ENCODE measurements at places on chromosomes 7 and 10.
A peak's percentile ranks its signal among the peaks of the same experiment; 100 is the strongest.

DNA sequence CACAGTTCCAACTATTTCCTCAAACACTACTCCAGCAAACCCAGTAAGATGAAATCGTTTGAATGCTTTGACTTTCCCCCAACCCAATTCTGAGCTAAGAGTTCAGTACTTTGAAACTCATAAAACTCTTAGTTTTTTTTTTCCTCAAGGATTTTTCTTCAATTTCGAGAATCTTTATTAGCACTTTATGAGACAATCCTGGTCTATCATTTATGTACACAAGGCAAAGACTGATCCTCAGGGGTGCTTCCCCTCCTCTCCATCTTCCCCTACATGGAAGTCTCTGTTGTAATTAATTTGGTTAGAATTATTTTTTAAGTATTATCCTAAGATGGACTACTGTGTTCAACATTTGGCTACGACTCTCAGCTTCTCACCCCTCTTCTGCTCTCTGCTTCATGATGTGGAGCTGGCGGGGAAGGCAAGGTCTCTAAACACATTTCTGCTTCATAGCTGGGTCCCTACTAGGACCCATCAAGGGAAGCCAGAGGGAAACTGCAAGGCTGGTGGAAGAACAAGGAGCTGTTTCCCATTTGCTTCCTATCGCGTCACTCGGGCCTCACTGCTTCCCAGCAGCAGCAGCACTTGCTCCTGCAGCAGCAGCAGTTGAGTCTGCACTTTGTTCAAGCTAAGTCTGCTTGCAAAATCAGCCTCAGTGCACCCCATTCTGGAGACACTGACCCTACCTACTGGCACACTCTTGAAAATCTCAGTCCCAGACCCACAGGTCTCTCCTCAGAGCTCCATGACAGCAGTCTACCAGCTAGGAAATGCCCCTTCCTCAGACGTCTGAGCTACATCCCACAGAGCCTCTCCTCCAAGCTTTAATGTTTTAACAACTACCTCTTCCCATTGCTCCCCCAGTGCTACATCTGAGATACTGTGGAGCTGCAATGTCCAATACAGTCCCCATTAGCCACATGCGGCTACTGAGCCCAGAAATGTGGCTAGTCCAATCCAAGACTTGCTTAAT, 90.0 kb downstream of the CHCHD3 start:
- no peak for DNase-seq

DNA sequence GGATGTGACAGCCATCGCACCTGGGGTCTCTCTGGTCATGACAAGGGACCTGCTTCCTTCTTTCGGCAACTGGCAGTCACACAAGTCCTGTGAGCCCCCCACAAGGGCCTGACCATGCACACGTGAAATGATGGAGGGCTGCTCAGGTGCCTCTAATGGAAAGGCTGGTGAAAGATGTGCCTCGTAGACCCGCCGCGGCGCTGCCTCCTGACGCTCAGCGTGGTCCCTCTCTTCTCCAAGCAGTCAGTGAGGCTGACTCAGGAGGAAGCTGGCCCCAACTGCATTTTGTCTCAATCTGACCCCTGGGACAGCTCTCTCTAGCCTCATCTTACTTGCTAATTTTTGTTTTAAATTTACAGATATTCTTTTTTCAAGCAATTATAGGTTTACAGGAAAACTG, 100.9 kb downstream of the MAD1L1 start:
- no peak for DNase-seq

- DNase-seq, result no peak
Observed at GRCh38 chr10:129942936-129943715, 20.9 kb downstream of the EBF3 start.

DNA sequence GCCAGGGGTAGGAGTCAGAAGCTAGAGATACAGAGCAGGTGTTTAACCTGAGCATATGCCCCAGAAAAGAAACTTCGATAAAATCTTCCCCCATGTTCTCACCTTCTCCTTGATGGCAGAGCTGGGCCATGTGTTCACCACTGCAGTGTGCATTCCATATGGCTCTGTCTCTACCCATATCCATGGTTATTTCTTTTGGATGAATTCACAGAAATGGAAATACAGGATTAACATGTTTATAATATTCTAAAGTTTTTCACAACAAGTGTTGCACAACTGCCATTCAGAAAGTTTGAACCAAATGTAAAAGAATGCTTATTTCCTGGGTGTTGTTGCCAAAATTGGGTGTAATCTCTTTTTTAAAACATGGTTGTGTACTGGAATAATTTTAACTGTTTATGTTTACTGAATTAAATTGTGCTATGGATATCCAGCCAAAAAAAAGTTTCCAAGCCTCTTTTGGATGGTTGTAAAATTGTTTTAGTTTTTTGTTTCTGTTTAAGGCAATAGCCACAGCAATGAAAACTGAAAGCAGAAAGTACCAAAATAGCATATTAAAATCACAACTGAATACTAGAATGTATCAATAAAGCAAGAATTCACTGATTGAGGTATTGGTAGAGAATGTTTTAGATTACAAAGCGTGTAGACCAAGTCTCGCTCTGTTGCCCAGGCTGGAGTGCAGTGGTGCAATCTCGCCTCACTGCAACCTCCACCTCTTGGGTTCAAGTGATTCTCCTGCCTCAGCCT, 19.9 kb upstream of the CCNY start:
- no peak for DNase-seq

DNA sequence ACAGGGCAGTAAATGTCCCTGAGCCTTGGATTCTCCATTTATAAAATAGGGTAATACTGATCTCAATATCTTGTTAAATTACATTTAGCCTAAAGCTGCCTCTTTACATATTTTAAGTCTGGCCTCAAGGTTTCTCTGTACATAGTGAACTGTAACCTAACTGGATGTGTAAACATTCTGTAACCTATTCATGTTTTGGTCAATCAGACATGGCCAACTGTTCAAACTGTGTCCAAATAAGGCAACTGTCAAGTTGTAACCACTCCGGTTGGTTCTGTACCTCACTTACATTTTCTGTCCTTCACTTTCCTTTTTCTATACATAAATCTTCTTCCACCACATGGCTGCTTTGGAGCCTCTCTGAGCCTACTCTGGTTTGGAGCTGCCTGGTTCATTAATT, 107.1 kb upstream of the ITGB1 start:
- DNase-seq, result no peak

GRCh38 chr7:116616555-116617059, 55.4 kb upstream of the MET start:
- DNase-seq, result no peak

DNA sequence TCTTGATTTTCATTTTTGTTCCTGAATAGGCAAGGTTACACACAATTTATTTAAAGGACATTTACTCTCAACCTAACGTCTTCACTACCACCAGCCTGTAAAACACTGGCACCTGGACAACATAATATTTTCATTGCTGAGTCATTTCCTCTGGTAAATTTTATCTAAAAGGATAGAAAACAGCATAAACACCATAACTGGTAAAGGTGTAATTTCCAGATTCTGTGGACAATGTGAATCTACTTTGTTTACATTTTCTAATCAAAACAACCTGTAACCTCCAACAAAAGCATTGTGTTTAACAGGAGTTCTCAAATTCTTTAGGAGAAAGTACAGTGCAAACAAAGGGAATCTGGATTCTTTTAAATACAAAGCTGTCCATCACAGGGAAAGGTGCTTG, 472.0 kb upstream of the AKR1E2 start:
- peak; percentile 55 for DNase-seq

DNA sequence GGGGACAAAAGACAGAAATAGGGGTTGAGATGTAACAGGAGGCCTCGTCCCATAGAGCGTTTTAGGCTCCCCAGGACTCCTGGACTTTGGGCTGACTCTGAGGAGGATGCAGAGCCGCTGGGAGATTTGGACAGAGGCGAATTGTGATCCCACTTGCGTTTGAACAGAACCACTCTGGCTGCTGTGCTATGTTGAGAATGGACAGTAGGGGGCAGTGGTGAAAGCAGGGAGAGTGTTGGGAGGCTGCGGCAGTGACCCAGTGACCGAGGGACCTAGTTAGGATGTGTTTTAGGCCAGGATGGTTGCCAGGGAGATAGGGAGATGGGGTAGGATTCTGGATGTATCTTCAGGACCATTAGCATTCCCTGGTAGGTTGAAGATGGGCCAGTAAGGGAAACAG, 271.6 kb downstream of the CCDC3 start:
- DNase-seq, result no peak

DNA sequence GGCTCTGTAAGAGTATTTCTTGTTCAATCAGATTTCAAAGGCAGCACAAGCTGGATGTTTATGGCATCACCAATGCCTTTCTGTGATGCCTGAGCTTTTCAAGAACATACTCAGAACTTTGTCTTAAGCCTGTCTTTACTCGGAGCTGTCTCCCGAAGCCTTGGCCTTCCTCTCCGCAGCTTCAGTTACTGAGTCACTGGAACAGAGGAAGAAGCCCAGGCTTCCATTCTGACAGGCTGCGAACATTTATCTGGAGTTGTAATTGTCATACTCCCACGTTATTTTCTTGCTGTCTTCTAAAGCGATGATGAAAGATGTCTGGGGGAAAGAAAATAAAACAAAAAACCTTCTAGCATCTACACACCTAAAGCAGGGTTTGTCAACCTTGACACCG, 43.9 kb downstream of the GRK5 start:
- no peak for DNase-seq

DNA sequence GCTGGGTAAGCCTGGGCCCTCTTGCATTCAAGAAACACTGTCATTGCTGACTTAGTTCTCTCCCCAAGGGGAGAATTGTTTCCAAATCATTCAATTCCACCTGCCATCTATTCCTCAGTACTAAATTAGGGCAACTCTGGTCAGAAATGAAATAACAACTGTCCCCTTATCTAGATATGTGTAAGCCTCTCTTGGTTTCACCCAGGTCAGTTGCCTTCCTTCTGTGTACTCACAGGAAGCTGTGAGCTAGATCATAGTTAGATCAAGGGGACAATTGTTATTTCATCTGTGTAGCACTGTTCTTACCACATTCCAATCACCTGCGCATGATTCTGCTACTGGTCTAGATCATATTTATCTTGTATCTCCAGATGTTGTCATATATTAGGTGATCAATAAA, 483.0 kb upstream of the SORCS1 start:
- no peak for DNase-seq

DNA sequence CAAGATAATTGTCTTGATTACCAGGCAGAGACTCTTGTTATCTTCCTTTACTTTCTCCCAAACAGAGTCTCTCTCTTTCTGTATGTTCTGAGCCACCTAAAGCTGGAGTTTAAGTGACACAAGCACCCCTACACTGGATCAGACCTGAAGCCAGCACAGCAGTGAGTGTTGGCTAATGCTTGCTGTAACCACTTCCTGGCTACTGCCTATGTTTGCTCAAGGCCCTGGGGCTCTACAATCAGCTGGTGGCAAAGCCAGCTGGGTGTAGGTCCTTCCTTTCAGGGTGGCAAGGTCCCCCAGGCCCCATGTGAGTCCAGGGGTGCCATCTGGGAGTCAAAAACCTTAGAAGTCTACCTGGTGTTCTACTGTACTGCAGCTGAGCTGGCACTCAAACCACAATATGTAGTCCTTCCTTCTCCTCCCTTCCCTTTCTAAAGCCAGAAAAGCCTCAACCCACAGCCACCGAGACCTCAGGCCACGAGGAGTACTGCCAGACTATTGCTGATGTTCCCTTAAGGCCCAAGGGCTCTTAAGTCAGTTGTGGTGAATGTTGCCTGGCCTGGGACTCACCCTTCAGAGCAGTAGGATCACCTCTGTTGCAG, 416.3 kb downstream of the ADRA2A start:
- DNase-seq, result no peak

DNA sequence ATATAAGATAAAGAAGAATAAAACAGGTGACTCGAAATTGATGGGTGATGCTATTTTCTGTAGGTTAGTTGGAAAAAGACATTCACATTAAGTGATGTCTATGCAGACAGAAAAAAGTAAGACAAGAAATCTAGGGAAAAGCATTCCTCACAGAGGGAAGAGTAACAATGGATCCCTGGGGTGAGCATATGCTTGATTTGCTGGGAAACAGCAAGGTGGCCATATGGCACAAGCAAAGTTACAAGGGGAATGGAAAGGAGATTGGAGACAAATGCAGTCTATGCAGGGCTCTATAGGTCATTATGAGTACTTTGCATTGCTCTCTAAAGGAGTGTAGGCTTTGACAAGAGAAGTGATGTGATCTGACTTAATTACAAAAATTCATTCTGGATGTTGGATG, 90.9 kb upstream of the ZNF804B start:
- no peak for DNase-seq

DNA sequence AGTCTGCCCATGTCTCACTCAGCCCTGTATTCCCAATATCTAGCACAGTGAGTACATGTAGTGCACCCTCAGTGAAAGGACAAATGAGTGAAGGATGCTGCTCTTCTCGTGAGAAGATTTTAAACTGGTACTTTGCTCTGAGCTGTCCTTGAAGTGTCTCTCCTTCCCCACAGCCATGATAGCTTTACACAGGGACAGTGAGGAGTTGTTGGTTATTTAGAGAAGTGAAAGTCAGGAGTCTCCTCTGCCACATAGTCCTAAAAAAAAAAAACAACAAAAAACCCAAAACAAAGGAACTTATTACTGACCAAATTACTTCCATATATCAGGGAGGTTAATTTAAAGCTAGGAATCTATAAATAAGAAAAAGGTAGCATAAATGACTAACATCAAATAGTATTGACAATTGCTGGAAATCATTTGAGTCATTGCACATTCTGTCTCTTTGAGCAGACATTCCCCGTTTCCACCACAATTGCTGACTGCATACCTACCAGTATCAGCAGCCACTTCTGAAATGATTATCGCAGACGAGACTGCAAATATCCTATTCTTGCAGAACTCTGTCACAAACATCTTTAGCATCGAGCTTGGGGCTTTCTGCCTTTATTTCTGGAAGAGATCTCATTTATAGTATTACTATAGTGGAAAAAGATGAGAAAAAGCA, 202.1 kb downstream of the PTEN start:
- no peak for DNase-seq

DNA sequence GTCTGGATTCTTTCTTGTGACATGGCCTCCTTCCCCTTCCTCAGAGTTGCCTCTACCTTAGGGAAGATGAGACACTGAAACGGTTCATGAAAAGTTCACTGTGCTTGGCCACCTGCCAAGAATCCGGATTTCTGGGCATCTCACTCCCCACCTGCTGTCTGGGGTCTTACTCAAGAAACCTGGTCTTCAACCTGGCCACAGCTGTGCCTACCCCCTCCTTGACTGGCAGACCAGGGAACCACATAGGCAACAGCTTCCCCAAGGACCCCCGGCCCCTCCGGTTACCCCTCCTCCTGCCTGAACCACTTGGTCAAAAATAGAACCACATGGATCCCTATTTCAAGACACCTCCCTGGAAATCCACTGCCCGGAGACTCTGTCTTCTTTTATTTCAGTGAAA, 58.7 kb upstream of the NANOS1 start:
- no peak for DNase-seq

- no peak for DNase-seq
Observed at GRCh38 chr10:58175990-58176900, 91.4 kb downstream of the IPMK start.

GRCh38 chr7:157010588-157011332, at the start of gene MNX1:
Gene MNX1, minus strand, starts transcription at chr7:157010663. Its CDS starts 313 bp downstream, at chr7:157010350.
- peak; percentile 81 for DNase-seq

All from RWPE1 (cell line).